ENCODE measurements at places on chromosomes 13 and 19.

DNA sequence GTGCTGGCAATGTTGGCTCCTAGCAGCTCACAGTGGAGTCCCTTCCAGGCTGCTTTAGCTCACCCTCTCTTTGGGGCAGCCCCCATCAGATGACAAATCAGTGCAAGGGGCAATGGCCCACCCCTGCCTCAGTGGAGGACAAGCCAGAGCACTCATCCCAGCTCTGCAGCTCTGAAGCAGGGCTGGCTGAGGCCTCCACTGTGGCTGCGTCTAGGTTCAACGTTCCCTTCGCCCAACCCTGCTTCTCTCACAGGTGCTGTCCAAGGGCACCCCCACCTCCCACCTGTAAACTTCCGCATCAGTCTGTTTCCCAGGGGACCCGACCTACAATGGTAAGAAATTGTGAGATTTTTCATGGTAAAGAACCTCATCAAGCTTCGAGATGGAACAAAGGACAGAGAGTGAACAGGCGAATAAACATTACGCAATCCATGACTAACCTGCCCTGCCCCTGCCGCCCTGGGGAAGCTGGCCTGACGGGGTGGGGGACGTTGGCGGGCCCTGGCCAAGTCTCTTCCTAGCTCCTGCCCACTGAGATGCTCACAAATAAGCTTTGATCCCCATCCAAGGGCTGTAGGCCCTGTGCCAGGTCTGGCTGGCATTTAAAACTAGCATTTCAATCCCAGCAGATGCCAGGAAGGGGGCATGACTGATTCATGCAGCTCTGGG lies 40.5 kb downstream of the DZIP1 start:
- no peak for DNase-seq

DNA sequence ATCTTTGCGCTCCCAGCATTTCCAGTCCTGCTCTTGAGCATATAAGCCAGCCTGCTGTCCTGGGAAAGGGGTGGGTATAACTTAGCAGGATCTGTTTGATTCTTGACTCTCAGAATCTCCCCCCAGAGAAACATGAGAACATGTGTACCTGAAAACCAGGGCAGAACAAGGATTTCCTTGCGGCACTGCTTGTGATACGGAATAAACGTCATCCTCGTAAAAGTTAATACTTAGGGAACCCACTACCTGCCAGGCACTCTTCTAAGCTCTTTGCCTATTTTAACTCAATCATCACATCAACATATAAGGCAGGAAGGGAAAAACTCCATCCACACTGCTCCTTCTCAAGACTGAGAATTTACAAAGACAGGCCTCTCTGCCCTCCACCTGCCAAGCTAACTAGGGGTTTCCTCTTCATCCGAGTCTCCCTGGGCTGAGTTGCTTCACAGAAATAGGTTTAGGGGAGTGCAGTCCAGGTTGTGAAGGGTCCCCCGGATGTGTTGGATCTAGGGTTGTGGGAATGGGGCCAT lies 1.1 kb downstream of the ZNF653 start:
- no peak for DNase-seq

- DNase-seq, result no peak
Observed at GRCh38 chr13:75739244-75739868, 103.2 kb downstream of the LMO7 start.

- DNase-seq, result no peak
Observed at GRCh38 chr13:104357672-104358354, 1291.6 kb upstream of the SLC10A2 start.

- DNase-seq, result no peak
Observed at GRCh38 chr19:49605605-49606004, 14.6 kb downstream of the PRR12 start.

GRCh38 chr19:7808108-7808507 lies 21.9 kb upstream of the EVI5L start:
- DNase-seq, result no peak

- no peak for DNase-seq
Observed at GRCh38 chr19:19866611-19867248, 1.0 kb downstream of the ZNF253 start.

DNA sequence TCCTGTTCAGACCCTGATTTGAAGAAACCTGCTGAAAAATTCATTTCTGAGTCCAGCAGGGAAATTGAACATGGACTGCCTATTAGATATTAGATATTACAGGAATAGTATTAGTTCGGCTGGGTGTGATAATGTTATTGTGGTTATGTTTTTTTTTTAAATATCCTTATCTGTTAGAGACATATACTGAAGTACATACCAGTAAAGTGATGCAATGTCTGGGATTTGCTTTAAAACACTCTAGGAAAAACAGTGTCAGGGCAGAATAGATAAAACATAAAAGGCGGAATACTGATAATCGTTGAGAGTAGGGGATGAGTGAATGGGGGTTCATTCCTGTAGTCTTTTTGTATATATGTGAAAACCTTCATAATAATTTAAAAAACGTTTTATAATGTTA lies 28.7 kb upstream of the AMER2 start:
- no peak for DNase-seq

DNA sequence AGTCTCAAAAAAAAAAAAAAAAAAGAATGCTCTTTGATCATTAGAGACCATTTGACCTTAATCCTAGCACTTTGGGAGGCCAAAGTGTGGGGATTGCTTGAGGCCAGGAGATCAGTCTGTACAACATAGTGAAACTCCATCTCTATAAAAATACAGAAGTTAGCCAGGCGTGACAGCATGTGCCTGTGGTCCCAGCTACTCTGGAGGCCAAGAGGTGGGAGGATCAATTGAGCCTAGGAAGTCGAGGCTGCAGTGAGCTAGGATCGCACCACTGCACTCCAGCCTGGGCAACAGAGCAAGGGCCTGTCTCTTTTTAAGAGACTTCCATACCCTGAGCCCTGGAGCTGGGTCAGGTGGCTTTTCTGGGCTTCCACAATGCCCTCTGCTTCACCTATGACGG lies 11.5 kb upstream of the COLGALT1 start:
- DNase-seq, result no peak

DNA sequence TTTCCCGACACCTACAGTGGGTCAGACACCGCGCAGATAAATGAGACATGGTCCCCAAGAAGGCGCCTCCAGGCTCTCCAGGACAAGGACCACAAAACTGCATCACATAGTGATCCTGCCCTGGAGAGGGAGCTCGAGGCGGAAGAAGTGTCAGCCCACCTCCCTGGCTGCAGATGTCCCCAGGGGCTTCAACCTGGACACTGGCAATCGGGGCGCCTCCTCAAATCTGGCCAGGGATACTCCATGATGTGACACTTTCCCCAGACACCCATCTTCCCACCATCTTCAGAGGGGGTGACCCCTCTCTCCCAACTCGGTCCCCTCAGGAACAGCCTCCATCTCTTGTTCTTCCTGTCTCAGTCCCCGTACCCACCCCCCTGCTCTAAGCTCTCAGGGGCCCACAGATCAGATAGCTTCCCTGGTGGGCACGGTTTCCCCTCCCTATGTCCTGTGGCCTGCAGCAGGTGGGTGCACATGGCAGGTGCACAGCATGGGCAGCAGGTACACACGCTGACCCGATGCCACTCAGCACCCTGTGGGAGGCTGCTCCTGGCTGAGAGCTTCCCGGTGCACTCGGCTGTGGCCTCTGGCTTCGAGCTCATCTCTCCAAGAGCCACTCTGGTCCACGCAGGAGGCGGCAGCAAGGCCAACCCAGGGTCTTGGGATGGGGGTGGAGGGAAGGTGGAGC lies 61.2 kb downstream of the PEPD start:
- no peak for DNase-seq

DNA sequence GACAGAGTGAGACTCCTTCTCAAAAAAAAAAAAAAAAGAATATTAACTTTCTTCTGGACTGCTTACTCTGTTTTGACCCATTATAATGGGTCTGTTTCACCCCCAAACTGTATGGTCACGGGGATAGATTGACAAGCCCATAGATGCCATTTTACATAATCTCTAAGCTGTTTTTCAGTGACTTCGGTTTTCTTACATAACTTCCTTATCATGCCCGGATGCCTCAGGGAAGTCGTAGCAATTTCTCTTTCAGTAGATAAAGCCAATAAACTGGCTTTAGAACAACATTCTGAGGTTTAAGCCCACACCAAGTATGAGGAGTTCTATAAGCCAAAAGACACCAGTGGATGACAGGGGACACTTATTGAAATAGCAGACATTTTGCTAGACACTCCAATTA lies 5.9 kb upstream of the ZNF254 start:
- no peak for DNase-seq

- DNase-seq, result no peak
Observed at GRCh38 chr19:43534305-43534815, 1.4 kb downstream of the ZNF575 start.

DNA sequence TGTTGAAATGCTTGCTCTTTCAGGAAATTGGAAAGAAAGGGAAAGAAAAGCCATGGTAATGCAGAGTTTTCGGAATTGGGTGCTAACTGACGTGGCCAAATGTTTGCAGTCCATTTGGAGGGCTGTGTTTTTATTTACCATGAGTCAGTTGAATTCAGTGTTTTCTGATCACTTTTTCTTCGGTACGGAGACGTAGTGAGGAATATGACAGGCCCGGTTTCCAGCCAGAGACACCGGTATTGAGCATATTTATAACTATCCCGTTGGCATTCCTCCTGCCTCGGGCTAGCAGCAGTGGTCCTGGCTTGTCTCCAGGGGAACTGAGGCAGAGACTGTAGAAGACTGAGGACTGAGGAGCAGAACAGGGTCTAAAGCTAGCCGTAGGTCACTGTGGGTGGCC lies 1.0 kb downstream of the CDC16 start:
- DNase-seq, result no peak

- DNase-seq, result no peak
Observed at GRCh38 chr19:38059897-38060296, 152.9 kb downstream of the SIPA1L3 start.

- no peak for DNase-seq
Observed at GRCh38 chr19:17211547-17212446, 3.4 kb upstream of the USE1 start.

DNA sequence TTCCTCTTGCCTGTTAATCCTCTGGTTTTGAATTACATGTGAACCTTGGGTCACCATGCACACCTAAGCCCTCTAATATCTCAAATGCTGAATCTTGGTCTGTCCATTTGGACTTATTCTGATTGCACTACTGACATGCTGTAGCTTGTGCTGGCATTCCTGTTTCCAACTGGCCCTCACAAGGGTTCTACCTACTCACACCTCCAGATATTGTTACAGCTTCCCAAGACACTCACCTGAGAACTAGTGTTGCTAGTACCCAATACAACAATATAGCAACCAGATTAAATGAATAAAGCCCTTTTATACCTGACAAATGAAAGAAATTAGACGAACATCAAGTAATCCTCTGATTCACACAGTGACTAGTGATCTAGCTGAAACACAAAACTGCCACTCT lies 16.6 kb downstream of the TEX30 start:
- DNase-seq, result no peak

- DNase-seq, result peak; percentile 80
Observed at GRCh38 chr19:48970923-48971395, 5.8 kb downstream of the FTL start.

DNA sequence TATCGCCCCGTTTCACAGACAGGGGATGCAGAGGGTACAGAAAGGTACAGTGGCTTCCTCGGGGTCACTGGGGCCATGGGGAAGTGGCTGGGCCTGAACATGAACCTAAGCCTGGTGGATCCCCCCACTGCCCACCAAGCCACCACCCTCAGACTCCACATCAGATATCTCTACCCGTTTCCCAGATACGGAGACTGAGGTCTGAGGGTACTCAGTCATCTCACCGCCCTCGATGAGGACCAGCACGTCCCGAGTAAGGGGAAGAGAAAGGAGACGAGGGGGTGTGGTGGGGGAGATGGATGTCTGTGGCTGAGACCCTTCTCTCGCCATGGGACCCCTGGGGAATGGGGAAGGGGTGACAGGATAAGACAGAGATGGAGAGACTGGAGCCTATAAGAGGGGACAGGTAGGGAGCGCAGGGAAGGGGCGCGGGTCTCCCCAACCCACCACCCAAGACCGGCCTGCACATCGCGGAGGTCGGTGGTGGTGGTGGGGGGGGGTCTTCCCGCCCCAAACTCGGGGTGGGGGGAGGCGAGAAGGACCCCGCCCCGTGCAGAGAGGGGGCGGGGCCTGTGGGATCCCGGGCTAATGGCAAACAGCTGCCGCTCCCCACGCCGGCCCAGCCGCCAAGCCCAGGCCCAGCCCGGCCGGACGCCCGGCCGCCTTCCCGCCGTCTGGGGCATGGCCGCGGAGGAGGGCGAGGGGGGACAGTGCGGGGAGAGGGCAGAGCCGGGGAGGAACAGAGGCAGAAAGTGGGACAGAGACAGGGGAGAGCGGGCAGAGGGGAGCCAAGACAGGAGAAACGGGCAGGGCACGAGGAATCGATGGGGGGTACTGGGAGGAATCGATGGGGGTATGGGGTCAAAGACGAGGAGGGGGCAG lies 698 bp downstream of the KANK2 start:
- no peak for DNase-seq

DNA sequence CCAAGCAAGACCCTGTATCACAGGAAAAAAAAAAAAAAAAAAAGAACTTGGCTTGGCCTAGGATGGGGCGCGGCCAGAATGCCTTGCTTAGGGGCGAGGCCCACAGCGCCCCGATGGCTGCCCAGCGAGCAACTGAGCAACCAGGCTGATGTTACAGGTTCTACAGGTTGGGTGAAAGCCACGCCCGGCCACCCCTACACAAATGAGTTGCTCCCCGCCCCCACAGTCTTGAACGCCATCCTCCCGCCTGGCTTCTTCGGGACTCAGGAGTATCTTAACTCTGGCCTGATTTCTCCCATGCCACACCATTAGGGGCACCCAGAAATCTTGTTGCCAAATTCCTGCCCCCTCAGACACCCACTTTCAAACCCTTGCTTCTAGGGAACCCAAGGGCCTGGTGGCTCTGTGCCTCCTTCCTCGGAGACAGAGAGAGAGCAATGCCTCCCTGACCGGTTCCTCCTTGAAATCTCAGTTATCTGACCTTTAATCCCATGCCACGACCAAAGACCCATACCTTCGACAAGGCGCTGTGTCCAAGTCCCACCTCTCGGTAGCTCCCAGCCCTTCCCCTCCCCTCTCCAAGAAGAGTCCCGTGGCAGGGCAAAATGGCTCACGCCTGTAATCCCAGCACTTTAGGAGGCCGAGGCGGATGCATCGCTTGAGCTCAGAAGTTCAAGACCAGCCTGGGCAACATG lies 1.1 kb upstream of the CBLC start:
- no peak for DNase-seq

DNA sequence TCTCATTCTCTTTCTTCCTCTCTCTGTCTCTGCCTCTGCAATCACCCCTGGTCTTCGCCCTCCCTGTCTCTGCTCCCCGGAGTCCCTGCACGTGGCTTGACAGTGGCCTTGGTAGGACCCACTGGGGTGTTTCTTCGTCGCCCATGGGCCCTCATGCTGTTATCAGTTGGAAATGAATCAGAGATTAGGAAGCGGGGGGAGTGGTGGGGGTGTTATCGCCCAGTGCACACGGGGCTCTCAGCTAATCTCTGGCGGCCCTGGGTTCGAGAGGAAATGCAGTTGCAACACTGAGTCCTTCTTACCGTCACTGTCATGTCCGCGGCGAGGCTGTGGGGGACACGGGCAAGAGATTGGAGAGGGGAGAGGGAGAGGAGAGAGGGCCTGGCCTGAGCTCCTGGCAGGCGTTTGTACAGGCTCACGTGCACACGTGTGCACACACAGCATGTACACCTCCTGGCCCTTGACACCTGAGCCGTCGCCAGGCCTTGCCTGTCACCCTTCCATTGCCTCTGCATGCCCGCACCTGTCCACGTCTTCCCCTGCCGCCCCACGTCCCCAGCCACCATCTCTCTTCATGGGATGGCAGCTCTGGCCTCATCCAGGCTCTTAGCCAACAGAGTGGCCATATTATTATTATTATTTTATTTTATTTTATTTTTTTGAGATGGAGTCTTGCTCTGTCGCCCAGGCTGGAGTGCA lies 37.8 kb upstream of the SLC7A10 start:
- no peak for DNase-seq

GRCh38 chr13:44471686-44472085 lies 98.1 kb downstream of the SERP2 start:
- no peak for DNase-seq

GRCh38 chr19:42124386-42124901 lies 7.8 kb downstream of the POU2F2 start:
- DNase-seq, result no peak
